ENCODE measurements at places on chromosomes 6 and 20. TPM values are rescaled to one million over a fixed set of nuclear protein-coding genes. Genes with fewer than 3 reads are reported as not detected.

ZBTB12 gene
- 7.9 TPM for total RNA-seq

RAMACL gene
- not detected for total RNA-seq

TSBP1 gene
- not detected for total RNA-seq

BCAS1 gene
- not detected for total RNA-seq

STX7 gene
- total RNA-seq, result 22.1 TPM

NOP56 gene
- total RNA-seq, result 334 TPM

Data from H7 (cell line).